Transverse colon (tissue), 4 donors: ENCODE measurements at places on chromosomes 12 and 14. TPM values are rescaled to one million over a fixed set of nuclear protein-coding genes. Genes with fewer than 3 reads are reported as not detected.

GRCh38 chr12:69435644-69436043 lies 34.5 kb upstream of the FRS2 start:
- no peak overlapping the region for H3K4me3 ChIP-seq
- H3K36me3 ChIP-seq = no peaks in the 10 kb centered on the region
- no peak overlapping the region for H3K27ac ChIP-seq

GRCh38 chr14:93160353-93160801 lies 24.3 kb downstream of the MOAP1 start:
- no peak overlapping the region for H3K4me3 ChIP-seq
- H3K27me3 ChIP-seq = no peaks in the 10 kb centered on the region
- no peaks in the 10 kb centered on the region for H3K36me3 ChIP-seq

GRCh38 chr14:102419276-102419675 lies 56.5 kb downstream of the TECPR2 start:
- H3K27me3 ChIP-seq = no peaks in the 10 kb centered on the region
- H3K36me3 ChIP-seq = no peaks in the 10 kb centered on the region
- H3K27ac ChIP-seq = no peak overlapping the region
- no peak overlapping the region for H3K4me3 ChIP-seq

The LALBA gene
- not detected for total RNA-seq

GRCh38 chr12:80864046-80864735 lies 73.5 kb downstream of the LIN7A start:
- no peaks in the 10 kb centered on the region for H3K4me1 ChIP-seq
- H3K36me3 ChIP-seq = no peaks in the 10 kb centered on the region
- no peak overlapping the region for H3K27ac ChIP-seq
- DNase-seq = no peak

GRCh38 chr14:23164250-23164649 lies 19.2 kb downstream of the SLC7A8 start:
- no peaks in the 10 kb centered on the region for H3K27me3 ChIP-seq
- H3K27ac ChIP-seq = no peak overlapping the region
- H3K4me3 ChIP-seq = no peak overlapping the region
- peaks cover 18% of the 10 kb centered on the region for H3K4me1 ChIP-seq

The CLEC4C gene
- total RNA-seq = not detected

The KHNYN gene
- total RNA-seq = 105 TPM

DNA sequence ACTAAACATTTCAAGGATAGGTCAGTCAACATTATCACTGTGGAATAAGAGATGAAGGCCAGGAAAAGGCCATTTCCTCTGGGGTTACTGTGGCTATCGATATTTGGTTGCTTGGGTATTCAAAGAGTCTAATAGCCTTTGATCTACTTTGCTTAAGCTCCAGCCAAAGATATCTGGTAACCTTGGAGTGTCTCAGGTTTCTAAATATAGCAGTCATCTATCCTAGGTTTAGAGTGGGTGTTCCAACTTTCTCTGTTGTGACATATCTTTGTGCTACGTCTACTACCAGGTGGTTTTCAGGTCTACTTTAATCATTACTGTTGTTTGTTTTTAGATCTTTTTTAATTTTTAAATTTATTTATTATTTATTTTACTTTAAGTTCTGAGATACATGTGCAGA lies 42.4 kb downstream of the RDH12 start:
- no peaks in the 10 kb centered on the region for H3K4me1 ChIP-seq
- no peaks in the 10 kb centered on the region for H3K36me3 ChIP-seq
- H3K4me3 ChIP-seq = no peak overlapping the region
- no peak for DNase-seq
- no peaks in the 10 kb centered on the region for H3K27me3 ChIP-seq

The CARMIL3 gene
- 1.9 TPM for total RNA-seq

DNA sequence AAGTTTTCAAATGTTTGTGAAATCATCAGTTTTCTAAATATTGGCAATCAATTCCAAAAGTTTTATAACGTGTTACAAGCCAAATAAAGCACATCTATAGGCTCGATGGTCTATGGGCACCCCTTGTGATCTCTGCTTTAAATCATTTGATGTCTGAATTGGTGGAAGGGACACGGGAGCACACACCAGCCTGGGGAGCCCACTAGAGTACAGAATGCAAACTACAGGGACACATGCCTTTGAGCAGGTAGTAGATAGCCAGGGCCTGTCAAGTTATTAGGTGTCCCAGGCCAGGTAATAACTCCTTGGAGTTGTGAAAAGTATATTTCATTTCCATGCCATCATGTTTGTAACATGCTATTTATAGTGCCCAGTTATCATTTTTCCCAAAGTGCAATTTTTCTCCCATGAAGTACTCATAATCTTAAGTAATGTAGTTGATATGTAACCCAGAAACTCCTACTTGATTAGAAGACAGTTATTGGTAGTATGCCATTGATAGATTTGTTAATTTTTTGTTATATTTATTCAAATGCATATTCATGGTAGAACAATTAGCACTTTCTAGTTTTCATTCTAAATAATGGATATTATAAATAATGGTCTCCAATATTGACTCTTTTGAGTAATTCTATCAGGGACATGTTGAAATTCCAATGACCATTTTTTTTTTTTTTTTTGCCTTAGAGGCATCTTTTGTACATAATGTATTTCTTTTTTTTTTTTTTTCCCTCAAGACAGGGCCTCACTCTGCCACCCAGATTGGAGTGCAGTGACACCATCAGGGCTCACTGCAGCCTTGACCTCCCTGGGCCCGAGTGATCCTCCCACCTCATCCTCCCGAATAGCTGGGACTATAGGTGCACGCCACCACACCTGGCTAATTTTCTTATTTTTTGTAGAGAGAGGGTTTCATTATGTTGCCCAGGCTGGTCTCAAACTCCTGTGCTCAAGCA lies 96.9 kb upstream of the FGD4 start:
- H3K27ac ChIP-seq = no peak overlapping the region
- H3K36me3 ChIP-seq = no peaks in the 10 kb centered on the region
- H3K4me3 ChIP-seq = no peak overlapping the region
- no peaks in the 10 kb centered on the region for H3K27me3 ChIP-seq

The PYGL gene
- 26.1 TPM for total RNA-seq

The NDUFA12 gene
- 5.2 TPM for total RNA-seq

The SERPINA10 gene
- not detected for total RNA-seq

GRCh38 chr12:32561931-32562341 lies 117.2 kb upstream of the DNM1L start:
- no peaks in the 10 kb centered on the region for H3K27me3 ChIP-seq
- peaks cover 46% of the 10 kb centered on the region for H3K4me1 ChIP-seq
- H3K4me3 ChIP-seq = no peak overlapping the region
- no peak for DNase-seq

DNA sequence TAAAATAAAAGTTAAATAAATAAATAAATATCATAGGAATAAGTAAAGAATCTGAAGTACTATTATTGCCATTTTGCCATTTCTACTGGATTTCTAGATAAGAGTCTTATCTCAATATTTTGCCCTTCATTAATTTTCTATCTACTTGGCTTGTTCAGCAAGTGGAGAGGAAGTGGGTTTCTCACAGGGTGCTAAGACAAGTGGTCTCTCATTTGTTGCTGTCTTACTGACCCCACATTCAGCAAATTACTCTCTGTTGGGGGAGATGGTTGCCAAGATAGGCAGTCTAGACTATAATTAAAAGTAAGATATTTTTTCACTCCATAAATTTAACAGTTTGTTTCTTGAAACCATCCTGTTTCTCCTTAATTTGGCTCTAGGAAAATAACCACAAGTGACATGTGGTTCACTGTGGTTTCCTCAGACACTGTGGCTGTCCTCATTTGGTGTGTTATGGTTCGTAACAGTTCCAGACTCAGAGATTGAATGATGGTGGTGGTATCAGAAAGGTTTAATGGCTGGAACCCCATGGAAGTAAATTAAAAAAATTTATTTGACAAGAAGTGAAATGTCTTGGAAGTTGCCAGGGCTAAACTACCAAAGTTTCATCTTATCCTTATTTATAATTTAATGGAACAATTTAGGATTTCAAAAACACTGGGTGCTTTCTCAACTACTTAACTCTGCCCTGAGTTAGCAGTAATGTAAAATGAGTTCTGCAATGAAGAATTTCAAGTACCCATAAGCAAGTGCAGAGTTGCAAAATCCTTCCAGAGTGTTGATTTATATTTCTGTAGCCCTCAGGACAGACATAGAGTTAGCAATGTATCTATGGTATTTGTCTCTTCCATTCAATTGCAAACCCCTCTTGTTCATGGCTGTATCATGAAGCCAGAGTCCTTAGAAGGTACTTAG lies 214.8 kb downstream of the MSRB3 start:
- H3K27ac ChIP-seq = no peak overlapping the region
- DNase-seq = no peak
- H3K36me3 ChIP-seq = no peaks in the 10 kb centered on the region
- H3K27me3 ChIP-seq = no peaks in the 10 kb centered on the region
- no peak overlapping the region for H3K4me3 ChIP-seq
- H3K4me1 ChIP-seq = no peaks in the 10 kb centered on the region

DNA sequence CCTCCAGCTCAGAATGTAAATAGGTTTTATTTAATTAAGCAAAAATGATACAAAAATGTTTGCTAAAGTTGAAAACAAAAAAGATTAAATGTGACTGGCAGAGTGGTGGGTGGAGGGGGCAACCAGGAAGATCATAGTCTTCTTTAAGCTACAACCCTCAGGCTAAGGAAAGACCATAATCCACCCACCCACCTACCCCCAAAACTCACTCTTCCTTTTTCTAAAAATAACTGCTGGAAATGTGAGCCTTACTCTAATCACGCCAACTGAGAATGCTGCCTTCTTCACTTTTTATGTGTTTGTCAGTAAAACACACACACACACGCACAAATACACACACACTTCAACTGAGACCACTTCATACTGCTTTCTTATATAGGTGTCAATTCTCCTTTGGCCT lies 230.0 kb upstream of the EGLN3 start:
- no peaks in the 10 kb centered on the region for H3K27me3 ChIP-seq
- no peak overlapping the region for H3K27ac ChIP-seq
- no peaks in the 10 kb centered on the region for H3K4me1 ChIP-seq
- no peak for DNase-seq

The GLT1D1 gene
- total RNA-seq = not detected

- H3K4me1 ChIP-seq = no peaks in the 10 kb centered on the region
- no peaks in the 10 kb centered on the region for H3K27me3 ChIP-seq
Observed at GRCh38 chr12:91037276-91037675, 20.5 kb downstream of the KERA start.

DNA sequence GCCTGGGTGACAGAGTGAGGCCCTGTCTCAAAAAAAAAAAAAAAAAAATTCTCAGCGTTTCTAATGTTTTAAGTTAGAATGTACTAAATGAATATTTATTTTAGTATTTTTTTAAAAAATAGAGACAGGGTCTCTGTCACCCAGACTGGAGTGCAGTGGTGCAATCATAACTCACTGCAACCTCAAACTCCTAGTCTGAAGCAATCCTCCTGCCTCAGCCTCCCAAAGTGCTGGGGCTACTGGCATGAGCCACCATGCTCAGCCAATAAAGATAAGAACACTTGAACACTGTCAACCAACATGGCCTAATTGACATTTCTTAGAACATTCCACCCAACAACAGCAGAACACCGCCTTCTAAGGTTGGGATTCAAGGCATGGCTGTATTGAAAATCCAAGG lies 5.1 kb upstream of the DYNC1H1 start:
- H3K4me3 ChIP-seq = no peak overlapping the region
- DNase-seq = no peak
- no peaks in the 10 kb centered on the region for H3K36me3 ChIP-seq
- no peak overlapping the region for H3K27ac ChIP-seq
- H3K27me3 ChIP-seq = no peaks in the 10 kb centered on the region

GRCh38 chr14:41663473-41663850 lies 56.8 kb downstream of the LRFN5 start:
- H3K4me1 ChIP-seq = no peaks in the 10 kb centered on the region
- no peak overlapping the region for H3K4me3 ChIP-seq
- H3K27ac ChIP-seq = no peak overlapping the region
- no peaks in the 10 kb centered on the region for H3K27me3 ChIP-seq

GRCh38 chr12:131385313-131386166 lies 325.4 kb upstream of the SFSWAP start:
- peaks cover 27% of the 10 kb centered on the region for H3K27me3 ChIP-seq
- no peak overlapping the region for H3K4me3 ChIP-seq
- H3K27ac ChIP-seq = no peak overlapping the region
- H3K4me1 ChIP-seq = no peaks in the 10 kb centered on the region
- no peak for DNase-seq
- H3K36me3 ChIP-seq = no peaks in the 10 kb centered on the region

The TEX52 gene
- not detected for total RNA-seq

GRCh38 chr12:75888874-75889613 lies 142.5 kb downstream of the PHLDA1 start:
- no peaks in the 10 kb centered on the region for H3K36me3 ChIP-seq
- H3K27me3 ChIP-seq = no peaks in the 10 kb centered on the region
- no peak overlapping the region for H3K27ac ChIP-seq
- H3K4me1 ChIP-seq = no peaks in the 10 kb centered on the region
- H3K4me3 ChIP-seq = no peak overlapping the region

The INHBE gene
- not detected for total RNA-seq

GRCh38 chr14:37638599-37638998 lies 43.2 kb downstream of the TTC6 start:
- DNase-seq = no peak
- H3K27ac ChIP-seq = no peak overlapping the region
- H3K27me3 ChIP-seq = no peaks in the 10 kb centered on the region
- no peak overlapping the region for H3K4me3 ChIP-seq

DNA sequence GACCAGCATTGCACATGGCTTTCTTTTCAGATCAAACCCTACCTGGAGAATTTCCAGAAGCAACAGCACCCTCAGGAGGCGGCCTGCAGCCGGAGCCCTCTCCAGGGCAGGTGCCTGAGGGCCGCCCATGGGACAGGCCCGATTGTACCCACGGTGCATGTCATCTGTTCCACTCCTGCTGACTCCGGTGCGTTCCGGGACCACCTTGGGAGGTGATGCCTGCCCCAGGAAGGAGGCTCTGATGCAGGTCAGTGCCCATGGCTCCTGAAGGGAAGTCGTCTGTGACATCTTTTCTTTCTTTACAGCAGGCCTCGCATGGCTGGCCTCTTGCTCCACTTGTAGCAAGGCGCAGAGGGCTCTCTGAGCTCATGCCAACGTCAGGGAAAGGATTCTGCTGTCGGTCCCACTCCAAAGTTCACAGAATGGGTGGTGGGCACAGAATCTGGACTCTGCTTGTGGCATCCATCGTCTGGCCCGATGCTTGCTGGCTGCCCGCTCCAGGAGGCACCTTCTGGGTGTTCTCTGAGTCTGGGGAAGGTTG lies 160.7 kb upstream of the RTL1 start:
- H3K27ac ChIP-seq = no peak overlapping the region
- H3K4me3 ChIP-seq = no peak overlapping the region
- no peaks in the 10 kb centered on the region for H3K27me3 ChIP-seq
- H3K4me1 ChIP-seq = no peaks in the 10 kb centered on the region
- DNase-seq = no peak

DNA sequence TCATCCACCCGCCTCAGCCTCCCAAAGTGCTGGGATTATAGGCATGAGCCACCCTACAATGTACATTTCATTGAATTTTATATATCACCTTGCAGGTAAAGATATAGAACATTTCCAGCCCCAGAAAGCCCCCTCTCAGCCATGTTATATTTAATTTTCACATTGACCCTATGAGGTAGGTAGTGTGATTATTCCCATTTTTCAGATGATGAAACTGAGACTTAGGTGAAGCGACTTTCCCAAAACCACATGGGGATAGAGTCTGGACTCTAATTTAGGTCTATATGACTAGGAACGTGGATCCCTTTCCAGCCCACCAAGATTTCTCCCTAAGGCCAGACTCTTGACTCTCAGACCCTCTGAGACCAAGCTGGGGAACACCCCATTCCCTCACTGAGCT lies 15.7 kb upstream of the POP5 start:
- H3K27me3 ChIP-seq = peaks cover 8% of the 10 kb centered on the region
- no peak overlapping the region for H3K27ac ChIP-seq
- H3K4me3 ChIP-seq = no peak overlapping the region
- DNase-seq = no peak
- H3K36me3 ChIP-seq = no peaks in the 10 kb centered on the region
- no peaks in the 10 kb centered on the region for H3K4me1 ChIP-seq

The LMO3 gene
- 55.1 TPM for total RNA-seq

The ITPR2 gene
- total RNA-seq = 43.8 TPM
